Bronchus fibroblast of lung (primary cell): ENCODE measurements at places on chromosomes 4 and X. TPM values are rescaled to one million over a fixed set of nuclear protein-coding genes. Genes with fewer than 3 reads are reported as not detected.

The TCEAL7 gene
- total RNA-seq = 36.1 and 44.2 TPM in 2 replicates

The CFAP47 gene
- total RNA-seq = not detected in 2 replicates

The PCSK1N gene
- 0.17 TPM in 1 of 2 replicates, not detected in the other for total RNA-seq

The CT45A10 gene
- total RNA-seq = not detected in 2 replicates

The GRIPAP1 gene
- total RNA-seq = 10.8 and 11.0 TPM in 2 replicates

The TMEM255A gene
- total RNA-seq = 0.45 and 0.67 TPM in 2 replicates

The CPZ gene
- total RNA-seq = 0.50 and 0.74 TPM in 2 replicates

The DNAJB14 gene
- 11.8 and 17.2 TPM in 2 replicates for total RNA-seq

The NAA11 gene
- total RNA-seq = not detected in 2 replicates

The PCDH19 gene
- total RNA-seq = under 0.01 TPM in 1 of 2 replicates, not detected in the other

The GPRIN3 gene
- total RNA-seq = under 0.01 TPM in 2 replicates

The SLITRK4 gene
- under 0.01 and 0.17 TPM in 2 replicates for total RNA-seq

The GAGE2A gene
- total RNA-seq = not detected in 2 replicates

The SLC25A5 gene
- total RNA-seq = 478 and 519 TPM in 2 replicates

The ATXN3L gene
- total RNA-seq = not detected in 2 replicates

The OTC gene
- not detected in 2 replicates for total RNA-seq

The BRS3 gene
- total RNA-seq = not detected in 2 replicates

The PABPC1L2B gene
- total RNA-seq = not detected in 2 replicates

The MFAP3L gene
- total RNA-seq = 0.50 and 1.3 TPM in 2 replicates

The TENM3 gene
- 18.9 and 26.4 TPM in 2 replicates for total RNA-seq

The SPATA4 gene
- total RNA-seq = 0.17 and 1.5 TPM in 2 replicates
